CD4-positive, alpha-beta memory T cell (primary cell): ENCODE measurements at places on chromosomes 12 and 14. TPM values are rescaled to one million over a fixed set of nuclear protein-coding genes. Genes with fewer than 3 reads are reported as not detected.
A peak's percentile ranks its signal among the peaks of the same experiment; 100 is the strongest.

The MIP gene
- not detected for total RNA-seq

DNA sequence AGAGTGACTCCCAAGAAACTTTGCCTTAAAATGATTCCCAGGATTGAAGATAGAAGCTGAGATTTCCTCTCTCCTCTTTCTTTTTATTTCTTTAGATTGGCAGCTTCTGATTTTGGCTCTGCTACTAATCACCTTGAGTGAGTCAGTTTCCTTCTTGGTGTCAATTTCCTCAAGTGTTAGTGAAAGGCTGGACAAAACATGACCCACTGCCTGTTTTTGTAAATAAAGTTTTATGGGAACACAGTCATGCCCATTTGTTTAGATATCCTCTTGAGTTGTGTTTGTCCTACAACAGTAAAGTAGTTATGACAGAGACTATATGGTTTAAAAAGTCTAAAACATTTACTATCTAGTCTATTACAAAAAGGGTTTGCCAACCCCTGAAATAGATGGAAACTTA, 227.2 kb upstream of the TBX3 start:
- no peaks in the 10 kb centered on the region for H3K27me3 ChIP-seq
- no peaks in the 10 kb centered on the region for H3K36me3 ChIP-seq
- no peak overlapping the region for H3K27ac ChIP-seq
- no peak overlapping the region for H3K4me3 ChIP-seq
- H3K4me1 ChIP-seq: no peaks in the 10 kb centered on the region

The RNASE1 gene
- 5.3 TPM for total RNA-seq

DNA sequence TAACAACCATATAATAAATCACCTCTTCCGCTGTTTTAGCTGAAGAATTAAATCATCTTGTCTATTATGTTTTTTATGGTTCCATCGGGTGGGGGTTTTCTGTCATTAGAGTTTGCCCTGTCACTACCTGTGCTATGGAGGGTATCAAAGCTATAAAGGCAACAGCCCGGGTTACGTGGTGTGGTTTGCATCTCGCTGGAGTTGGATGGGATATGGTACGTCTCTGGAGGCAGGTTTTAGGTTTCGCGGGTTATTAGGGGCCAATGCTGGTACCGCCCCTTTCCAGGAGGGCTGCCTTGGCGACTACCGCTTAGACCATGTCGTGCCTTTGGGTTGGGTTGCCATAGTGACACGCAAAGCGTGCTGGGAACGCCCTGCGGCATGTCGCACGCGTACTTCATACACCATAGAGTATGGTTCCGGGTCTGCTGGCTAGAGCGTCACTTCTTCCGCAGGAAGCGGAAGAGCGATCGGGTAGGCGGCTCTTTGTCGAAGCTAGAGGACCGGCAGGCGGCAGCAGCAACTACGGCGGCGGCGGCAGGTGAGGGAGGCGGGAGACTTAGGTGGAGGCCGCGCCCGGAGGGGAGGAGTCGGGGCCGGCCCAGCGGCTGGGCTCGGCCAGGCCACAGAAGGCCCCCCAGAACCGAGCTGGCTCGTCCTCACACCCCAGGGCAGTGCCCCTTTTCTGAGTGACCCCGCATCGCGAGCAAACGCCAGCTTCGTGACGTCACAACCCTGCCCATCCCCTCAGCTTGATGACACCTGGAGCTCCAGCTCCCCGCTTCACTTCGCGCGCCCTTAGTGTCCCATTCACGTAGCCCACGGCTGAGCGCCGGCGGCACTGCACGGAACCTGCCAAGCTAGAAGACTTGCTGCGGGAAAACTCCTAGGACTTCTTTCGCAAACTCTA, at the start of gene ZC3H10:
TSS of gene ZC3H10 (plus strand) at position 489 of the 910 bp plus-strand sequence. CDS start 2,297 bp downstream, outside the sequence.
- H3K4me1 ChIP-seq: peaks cover 34% of the 10 kb centered on the region
- no peaks in the 10 kb centered on the region for H3K27me3 ChIP-seq
- H3K36me3 ChIP-seq: peaks cover 6% of the 10 kb centered on the region
- peak; percentile 99 for DNase-seq
- H3K27ac ChIP-seq: peak within 1 kb of the TSS; percentile 89
- peak within 1 kb of the TSS; percentile 99 for H3K4me3 ChIP-seq

DNA sequence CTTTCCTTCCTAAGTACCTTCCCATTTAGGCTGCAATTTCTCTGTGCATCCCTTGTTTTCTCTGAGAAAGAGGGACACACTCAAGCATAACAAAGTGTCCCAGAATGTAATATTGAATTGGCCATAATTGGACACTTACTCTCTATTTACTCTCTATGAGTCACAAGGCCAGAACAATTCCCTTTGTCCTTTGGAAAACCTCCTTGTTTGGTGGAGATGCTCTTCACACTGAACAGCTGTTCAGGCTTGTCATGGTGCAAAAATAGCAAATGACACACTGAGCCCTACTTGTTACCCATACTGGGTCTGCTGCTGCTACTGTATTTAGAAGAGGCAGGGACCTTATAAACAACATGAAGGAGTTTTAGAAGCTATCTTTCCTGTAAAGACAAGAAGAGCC, 1590.5 kb upstream of the TMEM132C start:
- H3K4me1 ChIP-seq: no peaks in the 10 kb centered on the region
- no peaks in the 10 kb centered on the region for H3K27me3 ChIP-seq
- H3K27ac ChIP-seq: no peak overlapping the region
- H3K4me3 ChIP-seq: no peak overlapping the region
- no peak for DNase-seq

DNA sequence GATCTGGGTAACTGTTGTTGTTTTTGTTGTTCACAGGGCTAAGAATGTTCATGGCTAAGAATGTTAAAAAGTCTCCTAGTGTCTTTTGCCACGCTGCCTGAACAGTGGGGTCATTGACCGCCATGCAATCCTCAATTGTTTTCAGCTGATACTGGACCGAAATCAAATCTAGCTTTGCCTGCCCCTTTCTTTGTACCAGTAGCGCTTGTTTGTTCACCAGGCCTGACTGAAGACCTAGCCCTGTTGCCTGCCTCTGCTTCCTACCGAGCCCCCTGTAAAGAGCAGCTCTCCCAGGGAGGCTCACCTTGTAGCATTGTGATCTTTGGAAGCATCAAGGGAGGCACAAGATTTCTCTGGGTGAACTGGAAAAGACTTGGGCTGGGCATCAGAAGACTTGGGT, 6.7 kb downstream of the PSEN1 start:
- peaks cover 6% of the 10 kb centered on the region for H3K36me3 ChIP-seq
- H3K4me3 ChIP-seq: no peak overlapping the region
- DNase-seq: no peak
- no peaks in the 10 kb centered on the region for H3K27me3 ChIP-seq
- no peak overlapping the region for H3K27ac ChIP-seq

The AHNAK2 gene
- total RNA-seq: 0.15 TPM

DNA sequence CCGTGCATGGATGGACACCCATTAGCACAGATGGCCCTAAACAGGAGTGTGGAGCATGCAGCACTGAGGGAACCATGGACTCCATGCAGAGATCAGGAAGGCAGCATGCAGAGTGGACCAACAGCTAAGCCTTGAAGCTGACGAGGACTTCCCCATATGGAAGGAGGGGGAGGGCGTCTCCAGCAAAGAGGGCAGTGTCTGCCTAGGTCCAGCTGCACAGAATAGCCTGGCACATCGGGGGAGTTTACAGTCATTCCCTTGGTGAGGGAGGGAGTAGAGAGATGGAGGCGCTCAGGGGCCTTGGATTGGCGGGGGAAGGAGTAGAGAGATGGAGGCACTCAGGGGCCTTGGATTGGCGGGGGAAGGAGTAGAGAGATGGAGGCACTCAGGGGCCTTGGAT, 64.5 kb downstream of the ANKRD9 start:
- H3K4me1 ChIP-seq: no peaks in the 10 kb centered on the region
- H3K36me3 ChIP-seq: peaks cover 17% of the 10 kb centered on the region
- no peak for DNase-seq
- H3K27ac ChIP-seq: no peak overlapping the region
- H3K4me3 ChIP-seq: no peak overlapping the region

DNA sequence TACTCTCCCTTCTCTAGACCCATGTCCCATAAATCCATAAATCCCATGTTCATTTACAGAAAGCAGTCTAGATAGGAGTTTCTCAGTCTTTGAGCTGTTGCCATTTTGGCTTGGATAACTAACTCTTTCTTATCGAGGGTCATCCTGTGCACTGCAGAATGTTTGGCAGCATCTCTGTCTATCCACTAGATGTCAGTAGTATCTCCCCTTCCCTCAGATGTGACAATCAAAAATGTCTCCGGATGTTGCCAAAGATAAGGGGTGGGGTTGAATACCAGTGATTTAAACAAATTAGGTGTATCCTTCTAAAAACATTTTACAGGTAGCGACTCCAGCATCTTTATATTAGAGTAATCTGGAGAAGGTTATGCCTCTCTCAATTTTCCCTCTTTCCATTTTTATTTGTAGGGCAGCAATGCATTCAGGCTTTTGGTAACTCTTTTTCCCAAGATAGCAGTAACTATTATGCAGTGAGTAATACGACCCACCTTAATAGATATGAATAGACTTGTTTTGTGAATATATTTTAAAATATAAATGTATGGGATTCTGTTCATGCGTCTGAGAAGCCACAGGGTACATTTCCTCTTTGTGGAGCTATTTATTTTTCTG, 100.7 kb downstream of the LRRK2 start:
- no peak overlapping the region for H3K27ac ChIP-seq
- no peaks in the 10 kb centered on the region for H3K36me3 ChIP-seq
- peak; percentile 1 for DNase-seq
- H3K27me3 ChIP-seq: no peaks in the 10 kb centered on the region
- no peaks in the 10 kb centered on the region for H3K4me1 ChIP-seq

DNA sequence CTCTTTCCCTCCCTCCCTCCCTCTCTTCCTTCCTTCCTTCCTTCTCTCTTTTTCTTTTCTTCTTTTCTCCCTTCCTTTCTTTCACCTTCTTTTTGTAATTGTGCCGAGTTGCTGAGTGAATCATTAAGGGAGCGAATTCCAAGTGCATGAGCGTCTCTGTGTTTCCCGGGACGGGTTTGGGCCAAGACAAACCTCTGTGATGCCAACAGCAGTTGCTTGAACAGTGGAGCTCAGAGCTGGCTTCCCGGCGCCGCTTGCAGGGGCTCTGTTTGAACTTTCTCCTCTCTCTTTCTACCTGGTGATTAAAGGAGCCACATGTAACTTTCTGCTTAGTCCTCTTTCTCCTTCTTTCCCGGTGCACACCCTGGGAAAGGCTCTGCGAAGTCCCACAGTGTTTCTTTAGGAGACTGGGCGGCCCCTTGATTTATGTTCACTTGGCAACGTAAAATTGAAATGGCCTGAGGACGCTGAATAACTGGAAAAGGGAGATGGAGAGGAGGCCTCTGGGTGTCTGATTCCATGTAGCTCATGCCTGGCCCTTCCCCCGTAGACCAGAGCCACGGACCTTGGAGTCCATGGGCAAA, 33.7 kb upstream of the MAP1LC3B2 start:
- no peaks in the 10 kb centered on the region for H3K27me3 ChIP-seq
- H3K36me3 ChIP-seq: no peaks in the 10 kb centered on the region
- H3K27ac ChIP-seq: no peak overlapping the region
- no peak overlapping the region for H3K4me3 ChIP-seq
- DNase-seq: no peak

The ARHGDIB gene
- total RNA-seq: 768 TPM

DNA sequence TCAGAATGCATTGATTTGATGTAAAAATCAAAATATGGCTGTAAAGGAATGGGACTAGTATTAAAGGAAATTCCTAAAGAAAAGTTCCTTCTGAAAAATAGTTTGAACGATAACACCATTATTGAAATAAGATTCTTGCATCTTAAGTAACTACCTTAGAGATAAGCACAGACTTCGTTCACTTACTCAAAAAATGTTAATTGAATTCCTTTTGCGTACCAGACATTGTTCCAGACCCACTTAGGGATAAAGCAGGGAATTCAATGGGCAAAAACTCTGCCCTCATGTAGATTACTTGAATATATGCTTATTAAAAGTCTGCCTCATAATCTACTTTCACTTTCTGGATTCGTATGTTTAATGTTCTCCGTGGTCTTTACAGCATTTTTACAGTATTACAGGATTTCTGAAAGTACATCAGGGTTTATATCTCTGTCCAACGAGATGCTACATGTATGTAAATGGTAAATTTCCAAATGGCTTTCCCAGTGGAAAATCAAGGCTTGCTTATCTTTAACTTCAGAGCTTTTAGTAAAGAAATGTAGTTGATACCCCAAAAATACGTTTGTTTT, 213.7 kb downstream of the GXYLT1 start:
- H3K27me3 ChIP-seq: no peaks in the 10 kb centered on the region
- H3K36me3 ChIP-seq: no peaks in the 10 kb centered on the region
- H3K4me3 ChIP-seq: no peak overlapping the region
- DNase-seq: no peak
- peaks cover 21% of the 10 kb centered on the region for H3K4me1 ChIP-seq
- H3K27ac ChIP-seq: no peak overlapping the region

The AICDA gene
- total RNA-seq: not detected
